Dorsolateral prefrontal cortex (tissue), 122 donors: ENCODE measurements at places on chromosomes 16 and 17.

DNA sequence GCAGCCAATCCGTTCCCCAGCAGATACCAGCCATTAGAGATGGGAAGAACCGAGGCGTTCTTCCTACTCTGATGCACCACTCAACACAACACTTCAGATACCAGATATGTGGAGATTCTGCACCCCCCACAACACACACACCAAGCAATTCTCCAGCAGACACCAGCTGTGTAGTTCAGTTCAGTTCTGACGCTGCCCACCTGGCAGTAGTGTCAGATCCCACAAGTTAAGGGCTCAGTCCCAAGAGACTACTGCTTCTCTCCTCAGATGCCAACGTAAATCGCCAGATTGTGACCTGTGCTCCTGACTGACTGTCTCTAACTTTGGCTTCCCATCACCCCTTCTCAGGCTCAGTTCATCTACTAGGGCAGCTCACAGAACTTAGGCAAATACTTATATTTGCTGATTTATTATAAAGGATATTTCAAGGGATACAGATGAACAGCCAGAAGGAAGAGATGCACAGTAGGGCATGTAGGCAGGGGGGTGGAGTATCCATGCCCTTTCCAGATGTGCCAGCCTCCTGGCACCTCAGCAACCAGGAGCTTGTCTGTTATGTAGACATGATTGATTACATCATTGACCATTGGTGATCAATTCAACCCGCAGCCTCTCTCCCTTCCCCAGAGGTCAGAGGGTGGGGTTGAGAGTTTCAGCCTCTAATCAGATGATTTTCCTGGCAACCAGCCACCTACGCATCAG, 110.6 kb downstream of the PRKCA start:
- no peak for DNase-seq

GRCh38 chr16:57386381-57386951, 14.2 kb downstream of the CX3CL1 start:
- DNase-seq: no peak

GRCh38 chr17:30318155-30318554, 15.7 kb downstream of the TMIGD1 start:
- DNase-seq: no peak

GRCh38 chr17:2050300-2051060, 4.4 kb upstream of the HIC1 start:
- DNase-seq: peak; percentile 57

GRCh38 chr17:444879-445454, 92.4 kb upstream of the RPH3AL start:
- DNase-seq: no peak

GRCh38 chr16:78444-79150, 572 bp downstream of the MPG start:
- DNase-seq: no peak

DNA sequence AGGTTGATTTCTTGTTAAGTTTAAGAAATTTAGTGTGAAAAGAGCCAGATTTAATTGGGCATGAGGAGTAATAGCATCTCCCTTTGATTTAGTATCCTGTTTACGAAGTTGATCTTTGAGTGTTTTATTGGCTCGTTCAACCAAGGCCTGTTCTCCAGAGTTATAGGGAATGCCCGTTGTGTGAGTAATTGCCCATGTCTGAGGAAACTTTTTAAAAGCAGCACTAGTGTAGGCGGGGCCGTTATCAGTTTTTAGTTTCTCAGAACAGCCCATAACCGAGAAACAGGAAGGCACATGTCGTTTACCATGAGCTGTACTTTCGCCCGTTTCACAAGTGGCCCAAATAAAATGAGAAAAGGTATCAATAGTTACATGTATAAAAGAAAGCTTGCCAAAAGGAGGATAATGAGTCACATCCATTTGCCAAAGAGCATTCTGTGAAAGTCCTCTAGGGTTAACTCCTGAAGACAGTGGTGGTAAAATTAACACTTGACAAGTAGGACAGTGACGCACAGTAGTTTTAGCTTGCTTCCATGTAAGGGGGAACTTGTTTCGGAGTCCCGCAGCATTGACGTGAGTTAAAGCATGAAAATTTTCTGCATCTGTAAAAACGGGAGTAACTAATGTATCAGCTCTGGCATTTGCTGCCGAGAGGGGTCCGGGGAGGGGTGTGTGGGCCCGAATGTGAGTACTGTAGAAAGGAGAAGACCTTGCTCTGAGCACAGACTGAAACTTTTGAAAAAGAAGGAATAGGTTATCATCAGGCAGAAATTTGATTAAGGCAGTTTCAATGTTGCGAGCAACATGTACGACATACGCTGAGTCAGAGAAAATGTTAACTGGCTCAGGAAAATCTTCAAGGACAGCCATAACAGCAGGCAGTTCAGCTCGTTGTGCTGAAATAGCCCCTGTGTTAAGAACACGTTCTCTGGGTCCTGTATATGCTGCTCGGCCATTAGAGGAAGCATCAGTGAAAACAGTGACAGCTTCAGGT, 18.5 kb upstream of the KCTD5 start:
- no peak for DNase-seq

DNA sequence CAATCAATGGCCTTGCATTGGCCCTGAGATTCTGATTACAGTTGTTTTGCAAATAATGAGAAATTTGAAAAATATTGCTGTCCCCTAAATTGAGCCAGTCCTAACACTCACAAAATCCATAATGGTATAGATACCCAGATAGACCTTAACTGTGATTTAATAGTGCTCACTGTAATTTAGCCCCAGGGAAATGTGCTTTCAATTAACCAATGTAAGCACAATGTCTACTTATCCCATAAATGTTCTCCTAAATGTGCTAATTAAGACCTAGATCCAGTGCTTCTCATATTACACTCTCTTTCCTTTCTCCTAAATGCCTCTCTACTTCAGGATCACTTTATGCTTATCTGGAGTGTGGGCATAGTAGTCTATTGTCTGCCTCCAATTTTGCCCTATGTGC, 417.8 kb upstream of the CCL2 start:
- no peak for DNase-seq

- no peak for DNase-seq
Observed at GRCh38 chr17:37133136-37133535, 184.4 kb downstream of the AATF start.

DNA sequence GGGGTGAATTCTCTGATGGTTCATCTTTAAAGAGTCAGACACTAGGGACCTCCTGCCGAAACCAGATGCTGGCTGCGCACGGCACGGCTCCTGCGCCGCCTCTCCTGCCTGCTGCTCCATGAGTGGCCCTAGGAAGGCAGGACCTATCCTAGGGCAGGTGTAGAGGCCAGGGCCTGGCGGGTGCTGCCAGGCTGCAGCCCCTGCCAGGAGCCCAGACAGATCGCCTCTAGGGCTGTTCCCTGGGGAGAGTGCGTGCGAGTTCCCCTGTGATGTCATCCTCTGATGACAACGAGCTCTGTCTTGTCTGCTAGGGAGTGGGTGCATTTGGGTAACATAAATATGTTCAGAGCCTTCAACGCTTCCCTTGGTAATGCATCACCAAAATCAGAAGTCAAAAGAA, 23.9 kb downstream of the SLC38A10 start:
- no peak for DNase-seq

DNA sequence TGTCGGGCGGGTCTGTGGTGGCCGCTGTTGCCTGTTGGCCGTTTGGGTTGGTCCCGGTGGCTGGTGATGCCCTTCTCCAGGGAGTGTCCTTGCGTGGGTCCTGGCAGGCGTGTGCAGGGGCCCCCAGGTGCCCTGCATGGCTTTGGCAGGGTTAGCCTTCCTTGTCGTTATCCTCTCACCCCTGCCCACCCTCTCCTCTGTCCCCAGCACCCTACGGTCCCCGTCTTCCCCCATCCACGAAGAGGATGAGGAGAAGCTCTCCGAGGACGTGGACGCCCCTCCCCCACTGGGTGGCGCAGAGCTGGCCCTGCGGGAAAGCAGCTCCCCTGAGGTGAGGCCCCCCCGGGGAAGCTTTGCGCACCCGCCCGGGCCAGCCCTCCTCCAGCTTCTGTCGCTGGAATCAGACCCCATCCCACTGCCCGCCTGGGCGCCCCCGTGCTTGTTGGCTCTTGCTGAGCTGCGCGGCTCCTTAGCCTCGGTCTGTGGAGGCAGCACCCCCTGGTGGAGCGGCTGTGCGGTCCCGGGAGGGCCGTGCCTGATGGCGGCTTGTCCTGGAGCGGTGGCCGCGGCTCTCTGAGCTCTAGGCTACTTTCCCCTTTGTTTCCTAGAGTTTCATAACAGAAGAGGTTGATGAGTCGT, 10.6 kb upstream of the NUDT16L1 start:
- no peak for DNase-seq

GRCh38 chr16:3252967-3253366, 3.5 kb downstream of the MEFV start:
- DNase-seq: no peak

GRCh38 chr17:57619061-57619937, 125.8 kb downstream of the CCDC182 start:
- no peak for DNase-seq

GRCh38 chr17:81346908-81347349, 48.3 kb upstream of the BAHCC1 start:
- DNase-seq: no peak

GRCh38 chr17:77884019-77884418, 74.5 kb upstream of the TNRC6C start:
- DNase-seq: peak; percentile 98

DNA sequence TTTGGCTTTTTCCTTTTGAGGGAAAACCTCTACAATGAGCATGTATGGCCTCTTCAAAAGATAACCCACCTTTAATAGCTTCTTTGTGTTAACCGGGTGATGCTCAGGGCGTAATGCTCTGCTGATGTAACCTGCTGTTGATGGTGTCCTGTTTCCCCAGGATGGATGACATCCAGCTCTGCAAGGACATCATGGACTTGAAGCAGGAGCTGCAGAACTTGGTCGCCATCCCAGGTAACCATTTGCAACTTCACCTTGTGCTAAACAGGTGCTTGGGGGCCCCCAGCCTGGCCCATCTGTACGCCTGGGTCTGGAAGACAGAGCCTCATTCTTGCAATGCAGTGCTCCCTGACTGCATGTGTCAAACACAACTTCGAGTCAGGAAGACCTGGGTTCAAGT, 75.1 kb downstream of the MARF1 start:
- DNase-seq: no peak

DNA sequence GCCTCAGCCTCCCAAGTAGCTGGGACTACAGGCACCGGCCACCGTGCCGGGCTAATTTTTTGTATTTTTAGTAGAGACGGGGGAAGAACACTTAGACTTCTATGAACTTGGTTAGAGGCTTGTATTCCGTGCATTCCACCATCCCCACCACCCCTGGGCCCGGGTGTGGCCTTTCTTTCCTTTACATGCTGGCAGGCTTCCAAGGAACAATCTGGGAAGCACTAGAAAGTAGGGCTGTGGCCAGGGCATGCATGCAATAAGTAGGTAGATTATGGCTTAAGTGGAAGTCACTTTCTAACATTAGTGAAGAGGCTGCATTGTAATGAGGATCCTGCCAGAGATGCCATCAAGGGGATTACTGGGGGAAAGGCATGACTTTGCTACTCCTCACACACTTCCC, 171.6 kb downstream of the SHISA6 start:
- DNase-seq: no peak

- no peak for DNase-seq
Observed at GRCh38 chr17:34645594-34645993, 66.2 kb downstream of the TMEM132E start.

DNA sequence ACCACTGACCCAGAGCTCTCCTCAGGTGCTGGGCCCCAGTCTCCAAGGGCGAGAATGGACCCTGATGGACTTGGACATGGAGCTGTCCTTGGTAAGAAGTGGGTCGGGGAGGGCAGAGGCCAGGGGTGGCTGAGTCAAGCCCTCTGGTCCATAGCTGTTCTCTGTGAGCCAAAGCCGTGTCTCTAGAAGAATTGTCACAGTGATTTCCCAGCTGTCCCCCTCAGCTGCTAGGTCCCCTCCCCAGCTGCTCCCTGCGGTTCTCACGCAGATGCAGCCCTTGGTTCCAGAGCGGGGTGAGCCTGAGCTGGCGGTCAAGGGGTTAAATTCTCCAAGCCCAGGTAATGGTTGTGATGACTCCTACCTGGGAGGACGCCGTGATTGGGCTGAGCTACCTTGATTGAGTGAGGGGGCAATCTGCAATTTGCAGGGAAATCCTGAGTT, 1.3 kb upstream of the NOL3 start:
- no peak for DNase-seq
